Kidney glomerular epithelial cell (primary cell): ENCODE measurements at places on chromosomes 5 and 9.
A peak's percentile ranks its signal among the peaks of the same experiment; 100 is the strongest.

- DNase-seq: peak; percentile 24
Measured at GRCh38 chr9:20538956-20539355, 83.3 kb downstream of the MLLT3 start.

GRCh38 chr5:67510204-67510603 is 313.6 kb upstream of the CD180 start:
- DNase-seq: no peak

DNA sequence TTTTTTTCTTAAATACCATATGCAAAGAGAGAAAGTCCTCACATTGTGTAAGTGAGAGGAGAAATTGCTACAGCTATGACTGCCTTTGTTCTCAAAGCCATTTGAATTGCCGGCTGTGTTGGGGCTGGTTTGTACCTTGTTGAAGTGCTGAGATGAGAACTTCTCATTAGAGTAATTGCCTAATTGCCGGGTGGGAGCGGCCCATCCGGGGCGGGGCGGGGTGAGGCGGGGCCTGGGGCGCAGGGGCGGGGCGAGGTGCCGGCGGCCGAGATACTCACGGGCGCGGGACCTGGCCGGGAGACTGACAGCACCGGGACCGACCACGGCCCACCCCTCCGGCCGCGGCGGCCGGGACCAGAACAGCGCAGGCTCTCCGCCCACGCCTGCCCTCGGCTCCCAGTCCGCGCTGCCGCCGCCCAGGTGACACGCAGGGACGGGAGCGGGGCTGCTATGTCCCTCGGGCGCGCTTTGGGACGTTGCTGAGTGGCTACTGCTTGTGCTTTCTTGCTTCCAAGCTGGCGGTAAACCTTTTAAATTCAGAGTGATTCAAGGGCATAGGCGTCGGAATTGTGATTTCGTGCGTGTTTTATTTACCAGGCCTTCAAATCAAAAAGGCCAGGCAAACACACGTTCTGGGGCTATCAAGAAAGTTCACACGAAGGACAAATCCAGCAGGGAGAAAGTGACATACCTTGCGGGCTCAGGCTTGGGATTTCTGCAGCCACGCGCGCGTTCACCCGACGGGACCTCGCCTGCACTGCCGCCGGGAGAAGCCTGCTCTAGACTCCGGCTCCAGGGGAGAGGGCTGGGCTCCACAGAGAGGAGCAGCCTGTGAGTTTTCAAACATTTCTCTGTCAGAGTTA is 269.1 kb downstream of the FANCC start:
- DNase-seq: peak; percentile 57

DNA sequence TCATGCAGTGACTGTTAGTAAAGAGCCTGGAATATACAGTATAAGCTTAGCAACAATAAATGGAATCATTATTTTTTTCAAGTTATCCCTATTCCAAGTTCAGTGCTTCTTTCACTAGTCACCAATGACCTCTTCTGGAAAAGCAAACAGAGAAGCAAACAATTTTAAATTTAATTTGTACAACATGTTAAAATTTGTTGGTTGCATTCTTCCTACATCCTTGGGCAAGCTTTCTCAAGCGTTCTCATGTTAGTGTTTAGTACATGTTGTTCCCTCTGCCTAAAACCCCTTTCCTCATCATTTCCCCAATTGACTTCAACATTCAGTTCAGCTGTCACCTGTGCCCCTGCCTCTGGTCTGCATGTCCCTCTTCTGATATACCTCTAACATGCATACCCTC is 123.4 kb downstream of the SEC61B start:
- DNase-seq: no peak

DNA sequence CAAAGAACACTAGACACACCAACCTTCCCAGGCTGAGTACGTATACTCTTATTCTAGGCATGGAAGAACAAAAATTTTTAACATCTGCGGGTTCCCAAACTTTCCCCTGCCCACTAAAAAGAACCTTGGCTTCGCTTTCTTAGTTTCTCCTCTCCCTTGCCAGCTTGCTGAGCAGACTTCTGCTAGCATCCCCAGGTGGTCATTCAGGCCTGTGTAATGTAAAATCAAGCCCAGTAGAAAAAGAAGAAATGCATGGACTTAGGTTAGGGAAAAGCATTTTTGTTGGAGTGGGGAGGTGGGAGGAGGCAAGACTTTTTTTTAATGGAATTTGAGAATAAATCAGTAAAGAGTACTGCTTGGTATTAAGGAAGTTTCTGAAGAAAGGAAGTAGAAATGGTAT is 331.0 kb upstream of the TLE4 start:
- no peak for DNase-seq

DNA sequence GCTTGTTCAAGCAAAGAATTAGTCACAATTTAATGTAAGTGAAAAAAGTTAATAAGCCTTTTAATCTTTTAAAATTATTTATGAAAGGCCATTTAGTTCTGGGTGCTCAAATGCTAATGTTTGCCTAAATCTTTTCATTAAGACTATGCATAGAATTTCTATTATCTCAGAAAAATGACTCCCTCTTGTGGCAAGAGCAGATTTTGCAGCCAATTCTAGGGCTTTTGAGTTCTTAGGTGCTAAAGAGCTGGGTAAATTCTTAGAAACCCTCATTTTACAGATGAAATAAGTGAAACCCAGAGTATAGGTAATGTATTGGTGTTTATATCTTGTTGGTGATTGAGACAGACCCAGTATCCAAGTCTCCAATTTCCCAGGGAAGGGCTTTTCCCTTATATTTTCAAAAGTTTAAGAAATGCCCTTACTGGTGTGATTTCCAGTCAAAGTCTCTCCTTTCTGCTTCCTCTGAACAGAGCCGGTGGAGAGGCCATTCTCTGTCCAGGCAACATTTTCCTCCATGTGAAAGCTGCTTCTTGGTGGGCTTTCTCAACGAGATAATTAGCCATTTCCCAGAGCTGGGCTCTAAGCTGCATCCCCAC is 24.1 kb upstream of the PCSK5 start:
- peak; percentile 59 for DNase-seq

GRCh38 chr5:109935833-109936490 is 246.2 kb downstream of the MAN2A1 start:
- DNase-seq: no peak

DNA sequence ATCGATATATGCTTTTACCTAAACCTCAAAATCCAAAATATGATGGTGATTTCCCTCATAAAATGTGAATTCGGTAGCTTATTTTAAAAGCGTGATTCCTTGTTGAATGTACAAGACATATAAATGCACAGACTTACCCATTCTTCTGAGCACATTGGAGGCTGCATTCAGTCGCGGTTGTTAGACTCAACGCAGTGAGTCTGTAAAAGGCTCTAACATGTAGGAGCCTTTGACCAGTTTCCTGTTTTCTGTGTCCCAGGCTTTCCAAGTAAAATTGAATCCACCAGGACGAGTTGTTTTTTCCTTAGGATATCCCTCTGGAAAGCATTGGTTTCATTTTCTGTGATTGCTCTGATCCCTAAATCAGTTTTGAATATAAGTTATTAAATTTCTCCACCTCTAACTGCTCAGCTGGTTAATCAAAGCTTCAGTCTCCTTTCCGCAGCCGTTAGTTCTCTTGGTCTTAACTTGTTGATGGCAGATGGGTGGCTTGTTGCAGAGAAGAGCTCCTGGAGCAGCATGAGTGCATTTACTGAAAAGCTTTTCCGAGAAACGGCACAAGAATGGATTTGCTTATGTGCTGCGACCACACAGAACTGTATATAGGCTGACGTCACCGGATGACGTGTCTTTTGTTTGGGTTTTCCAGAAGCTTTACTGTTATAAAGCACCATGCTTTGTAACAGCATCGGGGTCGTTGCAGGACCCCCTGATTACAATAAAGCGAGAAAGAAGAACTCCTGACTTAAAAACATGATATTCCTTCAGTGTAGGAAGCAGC is at the start of gene LRRTM2:
Gene LRRTM2, minus strand, starts transcription at position 565 of the 781 bp plus-strand sequence. Its CDS starts 424 bp downstream, at position 141.
- peak; percentile 15 for DNase-seq

DNA sequence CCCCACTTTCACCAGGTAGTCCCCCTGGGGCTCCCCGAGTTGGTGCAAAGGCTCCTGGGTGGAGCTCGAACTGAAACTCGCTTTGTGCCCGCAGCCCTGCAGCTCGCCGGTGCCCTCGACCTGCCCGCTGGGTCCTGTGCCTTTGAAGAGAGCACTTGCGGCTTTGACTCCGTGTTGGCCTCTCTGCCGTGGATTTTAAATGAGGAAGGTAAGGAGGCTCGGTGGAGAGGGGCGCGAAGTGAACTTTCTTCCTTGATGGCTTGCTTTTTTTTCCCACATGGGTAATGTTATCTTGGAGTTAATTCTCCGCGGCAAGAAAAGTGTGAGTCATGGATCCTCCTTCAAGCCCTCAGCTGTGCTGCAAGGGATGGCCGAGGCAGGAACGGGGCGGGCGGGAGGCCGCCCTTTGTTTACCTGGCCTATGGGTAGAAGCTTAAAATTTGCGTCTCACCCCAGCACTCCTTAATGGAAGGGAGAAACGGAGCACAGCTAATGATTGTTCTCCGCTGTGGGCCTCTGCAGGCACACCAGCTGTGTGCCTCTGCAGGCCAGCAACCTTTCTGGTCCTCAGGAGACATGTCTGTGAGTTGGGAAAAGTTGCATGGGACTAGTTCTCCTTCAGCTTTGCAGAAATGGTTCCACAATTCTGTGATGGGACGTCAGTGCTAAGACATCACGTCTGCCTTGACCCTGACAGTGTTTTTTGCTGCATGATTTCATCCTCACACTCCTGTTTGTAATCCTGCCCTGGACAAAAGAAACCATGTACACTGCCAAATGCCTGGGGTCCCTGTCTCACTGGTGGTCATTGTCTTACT is 1.1 kb downstream of the MAMDC2 start:
- DNase-seq: peak; percentile 79

DNA sequence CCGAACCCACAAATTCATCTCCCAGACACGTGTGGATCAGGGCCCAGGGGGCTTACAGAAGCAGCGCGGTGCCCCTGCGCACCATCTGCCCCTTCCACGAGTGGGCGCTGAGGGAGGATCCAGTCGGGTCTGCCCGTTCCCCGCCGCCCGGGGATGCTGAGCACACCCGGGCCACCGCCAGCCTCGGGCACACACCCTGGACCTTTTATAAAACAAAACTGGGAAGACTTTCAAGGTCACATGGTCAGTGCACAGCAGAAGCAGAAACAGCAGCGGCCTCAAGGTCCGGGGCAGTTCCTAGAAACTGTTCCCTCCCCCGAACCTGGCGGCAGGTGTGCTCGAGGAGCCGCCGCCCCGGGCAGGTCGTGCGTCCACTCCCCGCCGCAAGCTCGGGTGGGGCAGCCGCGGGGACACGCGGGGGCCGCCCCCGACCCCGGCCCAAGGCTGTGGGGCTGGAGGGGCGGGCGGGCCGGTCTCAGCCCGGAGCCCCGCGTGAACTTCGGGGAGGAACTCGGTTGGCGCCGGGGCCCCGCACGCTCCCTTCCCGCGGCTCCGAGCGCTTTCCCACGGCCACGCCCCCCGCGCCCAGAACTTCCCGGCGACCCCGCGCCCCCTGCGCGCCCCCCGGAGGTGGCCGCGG is 633 bp upstream of the PPP1R26 start:
- DNase-seq: no peak

- peak; percentile 75 for DNase-seq
Measured at GRCh38 chr5:140221697-140222223, 46.8 kb downstream of the CYSTM1 start.

- DNase-seq: peak; percentile 70
Measured at GRCh38 chr9:83154087-83154736, 91.3 kb upstream of the RASEF start.
